ENCODE measurements at places on chromosomes 16 and 17.

DNA sequence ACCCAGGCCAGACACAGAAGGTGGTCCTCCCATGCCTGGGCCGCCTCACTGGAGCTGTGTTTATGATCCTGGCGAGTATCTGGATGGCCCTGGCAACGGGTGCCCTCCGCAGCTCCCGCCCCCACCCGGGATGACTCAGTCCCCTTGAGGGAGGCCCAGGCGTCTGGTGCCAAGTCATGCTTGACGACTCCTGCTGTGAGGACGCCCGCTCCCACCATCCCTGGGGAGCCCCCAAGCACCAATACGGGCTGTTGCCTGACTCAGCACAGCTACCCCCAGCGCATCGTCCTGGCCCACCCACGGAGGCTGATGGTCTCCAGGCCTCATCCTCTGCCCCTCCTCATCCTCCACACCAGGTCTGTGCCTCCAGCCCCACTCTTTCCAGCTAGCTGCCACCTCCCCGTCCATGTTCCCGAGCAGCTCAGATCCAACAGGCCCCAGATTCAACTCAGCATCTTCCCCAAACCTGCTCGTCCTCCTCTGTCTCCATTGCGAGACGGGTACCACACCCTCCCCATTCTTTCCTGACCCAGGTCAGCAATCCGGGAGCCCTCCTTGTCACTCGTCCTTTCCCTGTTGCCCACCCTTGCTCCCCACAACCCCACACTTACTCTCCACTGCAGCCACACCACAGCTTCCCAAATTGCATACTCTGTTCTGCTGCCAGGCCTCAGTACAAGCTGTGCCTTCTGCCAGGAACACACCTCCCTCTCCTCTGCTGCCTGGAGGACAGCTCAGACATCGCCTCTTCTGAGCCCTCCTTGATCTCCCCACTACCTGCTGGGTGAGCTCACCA lies 2.6 kb downstream of the CAMKK1 start:
- no peak for DNase-seq

- no peak for DNase-seq
Measured at GRCh38 chr16:4515611-4516233, 22.9 kb downstream of the CDIP1 start.

GRCh38 chr17:61475726-61476125 lies 23.5 kb downstream of the TBX4 start:
- no peak for DNase-seq

DNA sequence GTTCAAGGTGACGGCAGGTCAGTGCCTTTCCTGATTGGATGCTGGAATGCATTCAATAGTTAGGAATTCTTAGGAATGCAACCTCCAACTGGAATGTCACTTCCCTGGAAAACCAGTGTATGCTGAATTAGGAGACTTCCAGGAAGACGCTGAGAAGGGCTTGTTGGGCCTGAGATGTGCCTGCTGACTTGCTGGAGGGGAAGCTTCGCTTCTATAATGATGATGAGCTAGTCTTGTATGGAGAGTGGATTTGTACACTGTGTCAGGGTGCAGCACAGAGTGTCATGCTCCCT lies 45.6 kb downstream of the SMPD3 start:
- DNase-seq, result no peak

- DNase-seq, result no peak
Measured at GRCh38 chr17:46832945-46833839, 14.7 kb upstream of the WNT3 start.

DNA sequence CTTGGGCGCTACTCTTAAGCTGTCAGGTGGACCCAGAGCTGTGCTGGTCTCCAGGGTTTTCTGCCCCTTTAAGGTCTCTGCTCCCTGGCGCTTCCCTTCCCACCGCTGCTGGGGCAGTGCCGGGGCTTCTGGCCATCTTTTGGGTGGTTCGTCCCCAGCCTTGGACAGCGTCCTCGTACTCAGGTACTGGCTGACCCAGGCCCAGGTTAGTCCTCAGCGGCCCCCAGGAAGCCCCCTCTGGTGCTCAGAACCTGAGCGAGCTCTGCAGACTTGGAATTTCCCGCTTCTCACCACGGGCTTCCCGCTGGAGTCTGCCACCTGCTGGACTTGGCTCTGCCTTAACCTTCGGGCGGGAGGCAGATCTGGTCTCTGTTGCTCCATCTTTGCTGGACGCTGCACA lies 94.1 kb upstream of the ZNF750 start:
- no peak for DNase-seq

- DNase-seq, result no peak
Measured at GRCh38 chr17:41395611-41396010, 1.8 kb downstream of the KRT31 start.

Measured in activated T-cell treated with anti-CD3 and anti-CD28 coated beads for 1 hour (primary cell).